Endothelial cell (in vitro differentiated cells): ENCODE measurements at places on chromosomes 7 and 10.
A peak's percentile ranks its signal among the peaks of the same experiment; 100 is the strongest.

DNA sequence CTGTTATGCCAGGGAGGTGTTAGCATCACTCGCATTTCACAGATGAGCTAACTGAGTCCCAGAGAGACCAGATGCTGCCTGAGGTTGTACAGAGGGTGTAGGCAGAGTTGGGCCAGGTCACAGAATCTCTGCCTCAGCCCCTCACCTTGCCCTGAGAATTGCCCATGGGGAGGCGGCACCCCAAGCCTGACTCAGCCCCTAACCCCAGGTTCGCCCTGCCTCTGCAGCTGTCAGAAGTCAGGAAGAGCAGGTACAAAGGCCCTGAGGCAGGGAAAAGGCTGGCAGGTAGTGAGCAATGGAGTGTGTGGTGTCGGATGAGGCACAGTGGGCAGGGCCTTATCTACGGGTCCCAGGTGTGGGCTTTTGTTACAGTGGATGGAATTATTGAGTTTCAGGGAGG is 79.4 kb downstream of the MYL10 start:
- no peak overlapping the region for H3K27ac ChIP-seq
- peaks cover 4% of the 10 kb centered on the region for H3K27me3 ChIP-seq
- no peaks in the 10 kb centered on the region for H3K4me1 ChIP-seq
- H3K4me3 ChIP-seq: no peak overlapping the region
- no peaks in the 10 kb centered on the region for H3K36me3 ChIP-seq

GRCh38 chr10:17609523-17610079 is 7.6 kb downstream of the HACD1 start:
- no peaks in the 10 kb centered on the region for H3K27me3 ChIP-seq
- no peaks in the 10 kb centered on the region for H3K4me1 ChIP-seq
- H3K36me3 ChIP-seq: no peaks in the 10 kb centered on the region
- no peak overlapping the region for H3K27ac ChIP-seq
- DNase-seq: no peak

DNA sequence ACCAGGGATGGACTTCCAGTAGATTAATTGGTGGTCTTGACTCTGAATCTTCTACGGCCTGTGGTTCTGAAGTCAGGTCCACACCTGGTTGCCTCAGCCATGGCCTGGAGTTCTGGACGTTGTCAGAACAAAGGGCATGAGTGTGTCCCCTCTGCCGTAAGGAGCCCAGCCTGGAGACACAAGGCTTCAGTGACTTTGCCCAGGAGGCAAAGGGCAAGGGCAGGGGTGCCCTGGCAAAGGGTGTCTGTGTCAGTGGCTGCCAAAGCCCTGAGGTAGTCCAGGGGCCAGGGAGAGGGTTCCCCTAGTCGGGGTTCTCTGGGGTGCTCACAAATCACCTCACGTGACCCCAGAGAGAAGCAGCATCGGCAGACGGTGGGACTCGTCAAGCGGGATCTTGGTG is 273.2 kb upstream of the ZNF32 start:
- no peak overlapping the region for H3K4me3 ChIP-seq
- H3K36me3 ChIP-seq: no peaks in the 10 kb centered on the region
- H3K4me1 ChIP-seq: no peaks in the 10 kb centered on the region
- DNase-seq: no peak
- peaks cover 6% of the 10 kb centered on the region for H3K27me3 ChIP-seq

DNA sequence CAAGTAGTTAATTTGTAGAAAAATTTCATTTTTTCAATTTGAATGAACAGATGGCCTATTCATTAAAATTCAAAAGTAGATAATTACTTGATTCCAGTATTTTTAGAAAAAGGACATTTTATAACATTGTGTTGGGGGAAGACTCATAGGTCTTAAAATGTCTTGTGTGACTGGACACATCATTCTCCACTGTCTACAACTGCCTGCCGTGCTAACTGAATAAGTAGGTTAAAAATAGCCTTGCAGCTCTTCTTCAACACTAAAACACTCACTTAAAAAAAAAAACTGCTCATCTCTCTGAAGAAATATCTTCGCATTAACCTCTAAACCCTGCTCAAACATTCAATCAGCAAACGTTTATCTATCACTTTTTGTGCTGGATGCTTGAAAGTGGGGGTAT is 253.8 kb downstream of the CSTF2T start:
- no peak for DNase-seq
- no peaks in the 10 kb centered on the region for H3K36me3 ChIP-seq
- no peaks in the 10 kb centered on the region for H3K27me3 ChIP-seq
- no peak overlapping the region for H3K27ac ChIP-seq
- no peak overlapping the region for H3K4me3 ChIP-seq

DNA sequence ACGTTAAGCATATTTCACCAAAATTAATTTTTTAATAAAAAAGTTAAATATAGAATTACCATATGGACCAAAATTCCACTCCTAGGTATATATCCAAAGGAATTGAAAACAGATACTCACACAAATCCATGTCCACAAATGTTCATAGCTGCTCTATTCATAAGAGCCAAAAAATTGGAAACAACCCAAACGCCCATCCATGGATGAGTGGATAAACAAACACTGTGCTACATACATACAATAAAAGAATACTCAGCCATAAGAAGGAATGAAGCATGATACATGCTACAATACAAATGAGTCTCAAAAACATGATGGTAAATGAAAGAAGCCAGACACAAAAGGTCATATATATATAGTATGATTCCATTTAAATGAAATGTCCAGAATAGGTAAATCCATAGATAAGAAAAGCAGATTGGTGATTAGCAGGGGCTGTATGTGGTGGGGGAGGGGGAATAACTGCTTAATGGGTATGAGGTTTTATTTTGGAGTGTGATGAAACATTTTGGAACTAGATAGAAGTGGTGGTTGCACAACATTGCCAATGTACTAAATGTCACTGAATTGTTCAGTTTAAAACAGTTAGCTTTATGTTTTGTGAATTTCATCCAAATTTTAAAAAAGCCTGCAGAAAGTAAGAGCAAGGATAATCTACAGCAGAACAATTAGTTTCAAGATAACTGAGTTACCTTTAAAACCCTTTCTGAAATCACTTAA is 101.2 kb upstream of the EFCAB10 start:
- H3K4me3 ChIP-seq: no peak overlapping the region
- no peak for DNase-seq
- H3K4me1 ChIP-seq: peaks cover 10% of the 10 kb centered on the region
- no peak overlapping the region for H3K27ac ChIP-seq
- peaks cover 9% of the 10 kb centered on the region for H3K36me3 ChIP-seq

DNA sequence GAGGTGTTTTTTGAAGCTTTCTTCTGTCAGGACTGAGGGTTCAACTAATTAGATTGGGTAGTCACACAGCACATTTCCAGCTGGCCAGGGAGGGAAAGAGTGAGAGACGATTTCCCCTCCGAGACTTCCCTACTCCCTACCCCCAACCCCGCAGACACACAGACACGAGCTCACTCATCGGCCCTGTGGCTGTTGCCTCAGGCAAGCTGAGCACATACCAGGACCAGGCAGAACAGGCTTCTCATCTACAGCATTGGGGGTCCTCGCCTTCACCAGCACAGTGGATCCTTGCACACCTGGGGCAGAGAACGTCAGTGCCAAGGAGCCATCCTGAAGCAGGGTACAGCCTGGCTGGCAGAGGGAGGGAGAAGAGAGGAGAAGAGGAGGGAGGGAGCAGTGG is 144.1 kb downstream of the TMEM178B start:
- DNase-seq: no peak
- no peaks in the 10 kb centered on the region for H3K36me3 ChIP-seq
- H3K4me1 ChIP-seq: no peaks in the 10 kb centered on the region
- no peak overlapping the region for H3K4me3 ChIP-seq

- no peak overlapping the region for H3K27ac ChIP-seq
- H3K36me3 ChIP-seq: no peaks in the 10 kb centered on the region
- H3K4me3 ChIP-seq: no peak overlapping the region
These were observed 5.7 kb downstream of the CHST3 start for GRCh38 chr10:71969929-71970328.

DNA sequence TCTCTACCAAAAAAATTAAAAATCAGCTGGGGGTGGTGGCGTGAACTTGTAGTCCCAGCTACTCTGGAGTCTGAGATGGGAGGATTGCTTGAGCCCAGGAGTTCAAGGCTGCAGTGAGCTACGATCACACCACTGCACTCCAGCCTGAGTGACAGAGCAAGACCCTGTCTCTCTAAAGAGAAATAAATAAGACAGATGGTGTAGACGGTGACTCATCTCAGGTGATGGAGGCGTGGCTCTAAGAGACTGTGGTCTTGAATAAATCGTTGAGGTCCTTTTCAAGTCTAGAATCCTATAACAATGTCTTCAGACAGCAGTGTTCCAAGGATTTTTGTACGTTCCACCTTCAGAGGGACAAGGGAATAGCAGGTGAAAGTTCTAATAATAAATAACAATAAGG is 53.8 kb upstream of the PFKFB3 start:
- H3K27me3 ChIP-seq: peaks cover 19% of the 10 kb centered on the region
- no peak overlapping the region for H3K27ac ChIP-seq
- H3K36me3 ChIP-seq: peaks cover 6% of the 10 kb centered on the region
- no peak for DNase-seq
- peaks cover 19% of the 10 kb centered on the region for H3K4me1 ChIP-seq

DNA sequence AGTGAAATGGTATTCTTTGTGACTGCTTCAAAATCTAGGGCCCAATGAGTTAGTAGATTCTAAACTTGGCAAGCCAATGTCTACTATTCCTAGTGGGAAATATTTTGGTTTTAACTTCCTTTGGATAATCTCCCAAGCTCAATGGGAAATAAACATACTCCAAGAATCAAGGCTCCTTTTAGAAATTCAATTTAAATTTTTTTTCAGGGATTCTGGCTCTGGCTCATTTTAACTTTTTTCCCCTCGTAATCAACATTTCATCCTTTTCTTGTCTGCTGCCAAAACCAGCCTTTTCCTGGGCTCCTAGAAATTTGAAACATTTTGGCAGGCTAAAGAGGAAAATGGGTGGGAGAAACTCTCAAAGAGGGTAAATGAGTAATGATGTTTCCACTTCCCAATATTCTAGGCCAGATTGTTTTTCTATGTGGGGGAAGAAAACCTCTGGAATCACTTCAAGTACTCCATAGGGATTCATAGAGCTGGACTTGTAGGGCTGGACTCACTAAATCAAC is 85.6 kb upstream of the AGR3 start:
- H3K36me3 ChIP-seq: peaks cover 5% of the 10 kb centered on the region
- H3K4me1 ChIP-seq: peaks cover 7% of the 10 kb centered on the region
- no peak for DNase-seq
- no peaks in the 10 kb centered on the region for H3K27me3 ChIP-seq
- H3K4me3 ChIP-seq: no peak overlapping the region

- H3K4me3 ChIP-seq: no peak overlapping the region
- H3K27me3 ChIP-seq: peaks cover 3% of the 10 kb centered on the region
- H3K36me3 ChIP-seq: no peaks in the 10 kb centered on the region
- no peak overlapping the region for H3K27ac ChIP-seq
These were observed 42.7 kb downstream of the TMEM26 start for GRCh38 chr10:61410353-61411070.

GRCh38 chr7:158849768-158850544 is 6.4 kb upstream of the DYNC2I1 start:
- peaks cover 3% of the 10 kb centered on the region for H3K36me3 ChIP-seq
- DNase-seq: no peak
- peaks cover under 1% of the 10 kb centered on the region for H3K27me3 ChIP-seq
- no peak overlapping the region for H3K4me3 ChIP-seq
- no peaks in the 10 kb centered on the region for H3K4me1 ChIP-seq

DNA sequence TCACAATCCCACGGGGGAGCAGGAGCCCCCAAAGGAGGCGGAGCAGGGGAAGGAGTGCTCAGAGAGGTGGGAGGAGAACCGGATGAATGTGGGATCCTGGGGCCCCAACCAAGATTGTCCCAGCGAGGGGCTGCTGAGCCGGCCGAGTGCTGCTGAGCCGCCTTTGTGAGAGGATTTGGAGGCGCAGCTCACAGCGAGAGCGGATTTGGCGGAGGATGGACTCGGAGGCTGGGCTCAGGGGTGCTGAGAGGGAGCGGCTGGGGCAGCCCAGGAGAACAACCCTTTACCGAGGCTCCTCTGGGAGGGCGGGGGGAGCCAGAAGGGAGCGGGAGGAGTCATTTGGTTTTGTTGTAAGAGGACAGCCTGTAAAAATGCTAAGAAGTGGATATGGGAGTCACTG is 23.0 kb downstream of the GHRHR start:
- no peak for DNase-seq
- peaks cover 7% of the 10 kb centered on the region for H3K36me3 ChIP-seq
- no peak overlapping the region for H3K27ac ChIP-seq
- peaks cover 64% of the 10 kb centered on the region for H3K4me1 ChIP-seq
- peak overlapping the region; percentile 23 for H3K4me3 ChIP-seq

DNA sequence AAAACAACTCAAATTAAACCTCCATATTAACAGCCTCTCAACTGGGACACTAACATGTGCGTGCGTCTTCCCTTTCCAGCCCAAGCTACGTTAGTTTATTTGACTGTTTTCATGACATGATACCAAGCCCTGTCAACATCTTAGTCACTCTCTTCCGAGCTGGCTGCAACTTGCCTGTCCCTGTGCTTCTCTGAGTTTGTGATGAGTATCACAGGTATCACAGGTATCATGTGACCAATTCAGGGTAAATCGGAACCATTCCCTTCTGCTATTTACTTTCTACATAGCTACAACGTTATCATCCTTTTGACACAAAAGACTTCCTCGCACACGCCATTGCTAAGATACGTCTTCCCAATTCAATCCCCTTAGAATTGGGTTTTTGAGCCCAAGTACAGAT is 70.2 kb downstream of the CAV1 start:
- peak overlapping the region; percentile 39 for H3K4me3 ChIP-seq
- no peaks in the 10 kb centered on the region for H3K36me3 ChIP-seq
- peak overlapping the region; percentile 20 for H3K27ac ChIP-seq
- DNase-seq: no peak
- peaks cover 2% of the 10 kb centered on the region for H3K27me3 ChIP-seq

- peaks cover 5% of the 10 kb centered on the region for H3K27me3 ChIP-seq
- H3K4me1 ChIP-seq: peaks cover 31% of the 10 kb centered on the region
- DNase-seq: no peak
These were observed 10.0 kb downstream of the MTURN start for GRCh38 chr7:30144657-30145306.

GRCh38 chr10:8039321-8039881 is 15.1 kb upstream of the GATA3 start:
- peaks cover 51% of the 10 kb centered on the region for H3K4me1 ChIP-seq
- H3K36me3 ChIP-seq: no peaks in the 10 kb centered on the region
- no peak overlapping the region for H3K4me3 ChIP-seq
- no peak overlapping the region for H3K27ac ChIP-seq

DNA sequence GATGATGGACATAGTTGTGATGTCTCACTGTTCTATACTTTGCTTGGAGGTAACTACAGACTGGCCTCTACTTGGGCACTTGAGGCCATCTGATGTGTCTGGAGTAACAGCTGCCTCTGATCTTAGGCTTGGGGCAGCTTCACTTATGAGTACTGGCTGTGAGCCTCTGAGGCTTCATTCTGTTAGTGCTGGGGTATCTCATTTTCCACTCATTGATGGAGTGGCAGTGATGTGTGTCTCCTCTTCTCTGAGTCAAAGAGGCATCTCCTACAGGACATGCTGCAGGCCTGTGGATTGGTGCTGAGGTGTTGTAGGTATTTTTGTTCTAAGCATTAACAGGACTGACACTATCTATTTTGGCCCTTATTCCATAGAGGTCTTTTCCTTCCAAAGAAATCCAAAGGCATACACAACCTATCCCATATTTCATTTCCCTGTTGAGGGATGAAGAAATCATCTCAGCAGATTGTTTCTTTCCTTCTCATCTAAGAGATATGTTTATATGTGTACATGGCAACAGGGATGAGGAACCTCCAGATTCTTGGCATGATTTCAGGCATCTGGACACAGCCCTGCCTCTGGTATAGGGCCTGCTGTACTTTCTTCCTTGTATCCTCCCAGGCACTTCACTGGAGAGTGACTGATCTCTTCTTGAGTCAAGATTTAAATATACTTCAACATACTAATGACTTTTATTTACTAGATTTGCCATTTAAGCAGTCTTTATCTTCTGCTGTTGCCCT is 65.7 kb upstream of the NOBOX start:
- no peaks in the 10 kb centered on the region for H3K4me1 ChIP-seq
- no peaks in the 10 kb centered on the region for H3K27me3 ChIP-seq
- no peak for DNase-seq
- no peak overlapping the region for H3K4me3 ChIP-seq
